ENCODE measurements at places on chromosomes 2 and 18.

DNA sequence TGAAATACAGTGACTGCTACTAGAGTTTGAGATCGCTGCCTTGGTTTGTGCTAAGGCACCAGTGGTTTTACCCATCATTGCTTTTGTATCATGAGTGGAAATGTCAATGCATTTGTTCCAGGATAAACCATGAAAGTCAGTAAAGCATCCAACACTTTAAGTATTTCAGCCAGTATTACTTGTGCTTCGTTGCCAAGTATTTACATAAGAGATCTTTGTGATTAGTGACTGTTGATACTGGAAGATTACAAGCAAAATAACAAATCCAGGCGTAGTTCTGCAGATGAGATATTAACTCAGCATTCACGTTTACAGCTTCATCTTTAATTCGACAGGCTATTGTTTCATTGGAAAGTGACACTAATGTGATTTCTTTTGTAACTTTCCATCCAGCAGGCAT, 90.3 kb upstream of the B3GNT7 start:
- DNase-seq = no peak

GRCh38 chr18:76405280-76405679, 89.8 kb downstream of the ZNF516 start:
- DNase-seq = no peak

DNA sequence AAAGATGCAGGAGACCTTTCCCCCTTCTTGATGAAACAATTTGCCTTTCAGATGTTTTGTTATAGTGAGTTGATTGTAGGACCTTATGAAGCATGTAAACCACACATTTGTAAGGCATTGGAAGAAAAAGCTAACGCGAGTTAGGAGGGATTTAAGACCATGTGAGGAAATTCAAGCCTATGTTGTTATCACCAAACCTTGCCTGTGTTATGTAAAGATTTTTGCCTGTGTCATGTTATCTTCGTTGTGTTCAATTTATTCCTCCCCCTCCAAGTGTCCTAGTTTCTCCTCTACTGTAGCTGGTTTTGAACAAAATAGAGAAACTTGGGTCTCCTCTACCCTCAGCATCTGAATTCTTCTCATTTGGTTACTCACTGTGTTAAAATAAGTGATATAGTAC, 173.0 kb downstream of the NEDD4L start:
- DNase-seq = no peak

- no peak for DNase-seq
Observed at GRCh38 chr2:33074197-33074596, 127.4 kb downstream of the LTBP1 start.

DNA sequence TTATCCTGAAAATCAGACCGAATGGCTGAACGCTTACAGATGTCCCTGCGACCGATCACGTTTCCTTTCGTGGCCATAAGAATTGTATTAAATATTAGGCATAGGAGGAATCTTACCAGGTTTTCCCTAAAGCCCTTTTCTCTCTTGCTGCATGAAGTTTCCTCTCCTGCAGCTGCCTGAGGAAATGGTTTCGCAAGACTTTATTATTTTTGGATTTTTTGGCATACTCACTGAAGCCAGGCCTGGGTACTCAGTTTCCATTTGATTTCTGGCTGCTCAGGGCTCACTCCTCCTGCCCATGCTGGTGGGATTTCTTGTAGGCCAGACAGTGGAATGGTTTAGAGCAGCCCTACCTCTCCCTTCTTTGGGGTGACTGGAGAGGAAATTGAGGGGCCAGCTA, 114.0 kb downstream of the KLHL29 start:
- DNase-seq = no peak

- no peak for DNase-seq
Observed at GRCh38 chr18:644395-645004, 13.0 kb upstream of the TYMS start.

DNA sequence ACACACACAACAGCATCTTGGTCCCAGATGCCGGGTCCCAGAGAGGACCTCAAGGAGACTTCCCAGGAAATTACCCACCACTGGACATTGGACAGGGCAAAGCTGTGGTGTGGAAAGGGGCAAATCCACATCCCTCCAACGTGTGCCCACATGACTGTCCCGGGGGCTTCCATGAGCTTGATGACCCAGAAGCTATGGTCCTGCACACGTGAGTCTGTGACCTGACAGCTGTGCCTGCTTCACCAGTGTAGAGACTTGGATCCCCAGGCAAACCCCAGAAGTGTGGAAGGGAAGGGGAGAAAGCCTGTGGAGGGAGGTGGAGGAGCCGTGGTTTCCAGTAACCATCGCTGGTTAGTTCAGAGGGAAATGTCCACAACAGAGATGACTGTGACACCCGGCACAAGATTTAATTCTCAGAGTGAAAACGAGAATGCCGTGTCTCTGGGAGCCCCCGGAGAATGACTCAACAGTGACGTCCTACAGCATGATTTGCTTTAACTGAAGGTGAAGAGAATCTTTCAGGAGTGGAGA, 19.1 kb upstream of the GPR55 start:
- no peak for DNase-seq

GRCh38 chr2:71815701-71816474, 331.8 kb downstream of the CYP26B1 start:
- no peak for DNase-seq

DNA sequence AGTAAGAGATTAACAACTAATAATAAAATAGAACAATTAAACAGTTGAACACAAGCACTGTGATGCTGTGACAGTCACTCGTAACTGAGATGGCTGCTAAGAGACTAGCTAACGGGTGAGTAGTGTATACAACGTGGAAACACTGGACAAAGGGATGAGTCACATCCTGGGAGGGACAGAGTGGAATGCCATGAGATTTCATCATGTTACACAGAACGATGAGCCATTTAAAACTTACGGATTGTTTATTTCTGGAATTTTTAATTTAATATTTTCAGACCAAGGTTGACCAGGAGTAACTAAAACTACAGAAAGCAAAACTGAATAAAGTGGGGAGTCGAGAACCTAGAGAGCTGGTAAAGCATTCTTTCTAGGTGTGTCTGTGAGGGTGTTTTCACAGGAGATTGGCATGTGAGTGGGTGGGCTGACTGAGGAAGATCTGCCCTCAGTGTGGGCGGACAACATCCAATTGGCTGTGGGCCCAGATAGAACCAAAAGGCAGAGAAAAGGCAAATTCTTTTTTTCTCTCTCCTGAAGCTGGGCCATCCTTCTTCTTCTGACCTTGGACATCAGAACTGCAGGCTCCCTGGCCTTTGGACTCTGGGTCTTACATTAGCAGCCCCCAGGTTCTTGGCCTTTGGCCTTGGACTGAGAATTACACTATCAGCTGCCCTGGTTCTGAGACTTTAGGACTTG, 14.6 kb downstream of the TMSB10 start:
- no peak for DNase-seq

DNA sequence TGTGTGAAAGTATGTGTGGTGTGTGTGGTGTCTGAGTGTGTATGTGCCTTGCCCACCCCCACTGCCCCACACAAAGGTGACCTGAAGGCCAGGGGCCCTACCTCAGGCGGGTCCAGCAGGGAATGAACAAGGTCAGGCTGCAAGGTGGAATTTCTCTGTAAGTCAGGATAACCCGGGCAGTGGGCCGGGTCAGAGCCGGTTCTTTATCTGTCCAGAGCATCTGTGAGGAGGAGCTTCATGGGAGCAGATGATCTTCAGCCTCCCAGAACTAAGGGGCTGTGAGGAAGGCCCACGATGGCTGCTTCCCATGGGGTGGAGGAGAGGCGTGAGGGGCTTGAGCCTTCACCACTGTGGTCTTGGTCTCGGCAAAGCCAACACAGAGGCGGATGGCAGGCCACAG, 150.3 kb downstream of the TFCP2L1 start:
- DNase-seq = no peak

GRCh38 chr2:234463626-234464290, 33.1 kb downstream of the ARL4C start:
- no peak for DNase-seq

DNA sequence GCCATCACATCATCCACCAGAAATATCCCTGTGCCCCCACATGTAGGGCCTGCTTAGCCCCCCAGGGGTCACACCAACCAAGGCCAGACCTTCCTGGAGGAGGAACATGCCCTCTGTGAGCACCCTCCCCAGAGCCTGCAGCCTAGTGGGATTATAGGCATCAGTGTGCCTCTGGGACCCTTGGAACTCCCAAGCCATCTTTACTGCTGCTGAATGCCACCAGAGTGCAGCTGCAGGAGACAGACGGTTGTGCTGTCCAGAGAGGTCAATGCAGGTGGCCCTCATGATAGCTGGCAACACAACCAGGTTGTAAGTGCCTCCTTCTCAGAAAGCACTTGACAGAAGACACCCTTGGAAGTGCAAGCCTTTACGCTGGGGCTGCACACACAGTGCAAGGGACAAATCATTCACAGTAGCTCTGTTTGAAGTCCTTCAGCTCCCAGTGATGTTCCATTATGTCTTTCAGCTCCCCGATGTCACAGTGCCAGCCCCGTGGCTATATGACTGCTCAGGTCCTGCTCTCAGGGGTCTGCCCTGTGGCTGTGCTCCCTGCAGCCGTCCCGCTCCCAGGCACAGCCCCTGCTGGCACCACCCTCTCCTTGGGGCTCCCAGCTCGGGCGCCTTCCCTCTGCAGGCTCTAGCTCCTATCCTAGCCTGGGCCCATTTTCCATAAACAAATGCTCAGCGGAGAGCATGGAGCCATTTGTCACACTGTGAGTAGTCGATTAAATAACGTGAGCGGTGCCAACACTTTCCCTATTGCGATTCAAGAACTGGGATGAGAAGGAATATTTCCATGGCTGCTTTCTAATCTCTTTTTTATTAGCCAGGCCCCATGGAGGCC, 65.1 kb downstream of the EDAR start:
- no peak for DNase-seq

- no peak for DNase-seq
Observed at GRCh38 chr2:1830936-1831619, 86.8 kb upstream of the PXDN start.

DNA sequence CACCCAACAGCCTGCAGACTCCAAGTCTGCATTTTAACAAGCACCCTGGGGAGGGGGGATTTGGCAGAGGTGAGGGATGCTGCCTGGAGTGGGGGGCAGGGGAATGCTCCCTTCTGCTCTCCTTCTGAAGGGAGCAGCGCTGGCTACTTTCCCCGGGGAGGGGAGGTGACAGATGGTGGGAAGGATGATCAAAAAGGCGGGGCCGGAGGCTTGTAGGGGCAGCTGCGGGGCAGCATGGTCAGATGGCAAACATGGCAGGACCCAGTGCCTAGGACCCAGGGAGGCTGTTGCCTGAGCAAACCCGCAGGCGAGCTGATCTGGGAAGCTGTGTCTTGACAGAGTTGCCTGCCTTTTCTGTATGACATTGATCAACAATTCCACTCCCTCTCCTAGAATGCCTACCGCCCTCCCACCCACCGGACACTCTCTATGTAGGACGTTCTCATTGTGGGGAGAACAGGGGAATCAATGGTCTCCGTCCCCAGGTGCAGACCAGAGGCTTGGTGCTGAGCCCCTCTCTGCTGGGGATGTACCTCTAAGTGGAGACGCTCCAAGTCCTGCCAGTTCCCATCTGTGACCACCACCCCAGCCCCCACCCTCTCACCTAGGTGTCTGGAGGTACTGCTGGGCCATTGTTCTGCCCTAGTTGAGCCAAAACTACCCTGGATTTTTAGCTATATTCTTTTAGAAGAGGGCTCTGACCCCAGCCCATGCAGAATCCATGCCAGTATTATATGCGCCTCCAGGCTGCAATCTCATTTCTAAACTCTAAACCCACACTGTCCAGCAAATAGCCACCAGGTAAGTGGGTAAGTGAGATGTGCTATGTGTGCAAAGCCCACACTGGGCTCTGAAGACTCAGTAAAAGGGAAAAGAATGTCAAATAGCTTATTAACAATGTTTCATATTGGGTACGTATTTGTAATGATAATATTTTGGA, 89.7 kb upstream of the SEC11C start:
- DNase-seq = no peak

DNA sequence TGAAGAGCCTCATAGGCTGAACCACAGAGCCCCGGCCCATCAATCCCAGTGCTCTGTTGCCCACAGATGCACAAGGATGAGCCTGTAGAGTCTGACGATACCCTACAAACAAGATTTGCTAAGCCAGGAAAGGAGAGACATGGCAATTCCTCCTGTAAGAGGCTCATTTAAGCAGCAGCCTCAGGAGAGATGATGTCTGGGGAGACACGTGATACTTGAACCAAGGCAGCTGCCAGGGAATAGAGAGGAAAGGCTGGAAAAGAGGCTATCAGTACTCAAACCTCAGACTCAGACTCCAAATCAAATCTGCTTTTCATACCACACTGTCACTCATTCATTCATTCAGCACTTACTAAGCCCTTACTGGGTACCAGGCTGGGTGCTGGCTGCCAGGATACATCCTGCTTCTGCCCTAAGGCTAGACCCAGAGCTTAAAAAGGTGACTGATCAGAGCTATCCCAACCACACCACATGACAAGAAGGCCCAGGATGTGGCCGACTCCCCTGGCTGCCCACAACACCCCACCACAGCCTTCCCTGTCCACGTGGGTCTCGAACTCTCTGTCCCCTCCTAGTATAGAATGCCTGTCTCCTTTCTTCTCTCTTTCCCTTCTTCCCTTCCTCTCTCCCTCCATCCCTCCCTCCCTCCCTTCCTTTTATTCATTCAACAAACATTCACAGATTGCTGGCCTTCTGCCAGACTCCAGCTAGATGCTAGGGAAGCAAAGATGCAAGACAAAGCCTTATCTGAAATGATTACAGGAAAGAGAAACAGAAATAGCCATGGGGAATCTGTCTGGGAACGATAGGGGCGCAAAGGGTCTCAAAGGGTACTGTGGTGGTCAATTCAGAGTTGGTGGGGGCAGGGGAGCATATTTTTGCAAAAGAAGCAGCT, 23.4 kb upstream of the KCNK3 start:
- no peak for DNase-seq

GRCh38 chr2:191947235-191947634, 100.3 kb upstream of the CAVIN2 start:
- DNase-seq = no peak

DNA sequence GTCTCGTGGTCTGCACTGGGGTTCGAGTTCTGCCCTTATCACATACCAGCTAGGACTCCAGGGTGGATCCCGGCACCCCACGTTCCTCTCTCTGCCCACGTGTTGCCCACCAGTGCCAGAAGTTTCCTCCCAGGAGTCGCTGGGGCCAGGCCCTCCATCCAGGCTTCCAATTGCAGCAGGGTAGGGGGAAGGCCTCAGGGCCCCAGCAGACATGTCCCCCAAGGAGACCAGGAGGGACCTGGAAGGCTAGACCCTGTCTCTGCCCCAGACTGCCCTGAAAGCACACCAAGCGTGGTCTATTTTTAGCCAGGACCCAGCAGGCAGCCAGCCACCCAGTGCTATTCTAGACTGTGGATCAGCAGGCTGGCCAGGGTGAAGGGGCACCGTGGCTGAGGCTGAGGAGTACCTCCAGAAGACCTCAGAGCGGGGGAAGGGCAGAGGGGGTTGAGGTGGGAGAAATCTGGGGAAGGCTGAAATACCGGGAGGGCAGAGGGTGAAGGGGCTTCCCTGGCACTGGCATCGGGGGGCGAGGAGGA, 18.8 kb upstream of the TNS1 start:
- DNase-seq = no peak

DNA sequence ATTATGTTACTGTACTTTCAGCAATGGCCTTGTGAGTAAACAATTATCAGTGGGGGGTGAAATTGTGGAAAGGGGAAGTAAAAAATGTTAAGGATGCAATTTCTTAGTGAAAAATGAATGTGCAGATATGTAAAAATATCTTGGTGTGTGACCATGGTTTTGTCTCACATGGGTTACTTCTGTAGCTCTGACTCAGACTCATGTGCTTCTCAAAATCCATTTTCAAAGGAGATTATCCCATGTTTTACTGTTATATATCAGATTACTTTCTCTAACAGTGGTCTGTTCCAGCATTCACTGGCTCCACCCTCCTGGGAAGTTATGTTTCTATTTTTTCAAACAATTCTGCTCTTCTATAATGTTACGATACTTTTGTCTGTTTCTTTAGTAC, 298.2 kb upstream of the COL3A1 start:
- DNase-seq = no peak

- no peak for DNase-seq
Observed at GRCh38 chr2:46827274-46828134, 88.1 kb downstream of the MCFD2 start.
